A172 (cell line): ENCODE measurements at places on chromosomes 2 and 18. TPM values are rescaled to one million over a fixed set of nuclear protein-coding genes. Genes with fewer than 3 reads are reported as not detected.
A peak's percentile ranks its signal among the peaks of the same experiment; 100 is the strongest.

Gene TNFAIP6
- total RNA-seq: 0.21 and 2.0 TPM in 2 replicates

Gene DARS1
- total RNA-seq: 116 and 134 TPM in 2 replicates

Gene LRRTM4
- 0.12 and 0.36 TPM in 2 replicates for total RNA-seq

DNA sequence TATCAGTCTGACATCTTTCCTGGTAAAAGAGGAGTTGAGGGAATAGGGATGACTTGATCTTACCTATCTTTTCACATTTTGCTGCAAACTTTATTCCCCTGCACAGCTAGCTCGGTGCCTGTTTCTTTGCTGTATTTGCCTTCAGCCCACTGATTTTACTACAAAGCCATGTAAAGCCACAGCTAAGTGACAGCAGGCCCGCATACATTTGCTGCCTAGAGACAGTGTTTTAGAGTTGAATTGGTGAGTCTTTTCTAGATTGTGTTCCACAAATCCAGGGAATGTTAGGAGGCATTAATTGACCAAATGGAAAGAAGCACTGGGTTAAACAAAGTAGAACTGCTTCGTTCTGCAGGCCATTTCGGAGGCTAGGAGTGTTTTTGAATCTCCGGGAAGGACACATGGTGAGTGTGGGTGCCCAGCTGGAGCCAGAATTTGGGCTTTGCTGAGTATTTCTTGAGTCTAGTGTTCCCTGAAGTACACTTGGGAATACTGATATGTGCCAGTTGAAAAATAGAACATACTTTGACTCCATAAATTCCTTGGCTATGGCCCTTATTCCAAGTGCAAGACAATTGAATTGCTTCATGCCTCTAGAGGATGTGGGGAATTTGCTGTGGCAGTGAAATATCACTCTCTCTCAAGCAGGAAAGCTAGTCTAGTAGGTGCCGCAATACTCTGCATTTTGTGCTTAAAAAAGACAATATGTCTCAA, 329.8 kb downstream of the PTPRM start:
- no peak for DNase-seq

DNA sequence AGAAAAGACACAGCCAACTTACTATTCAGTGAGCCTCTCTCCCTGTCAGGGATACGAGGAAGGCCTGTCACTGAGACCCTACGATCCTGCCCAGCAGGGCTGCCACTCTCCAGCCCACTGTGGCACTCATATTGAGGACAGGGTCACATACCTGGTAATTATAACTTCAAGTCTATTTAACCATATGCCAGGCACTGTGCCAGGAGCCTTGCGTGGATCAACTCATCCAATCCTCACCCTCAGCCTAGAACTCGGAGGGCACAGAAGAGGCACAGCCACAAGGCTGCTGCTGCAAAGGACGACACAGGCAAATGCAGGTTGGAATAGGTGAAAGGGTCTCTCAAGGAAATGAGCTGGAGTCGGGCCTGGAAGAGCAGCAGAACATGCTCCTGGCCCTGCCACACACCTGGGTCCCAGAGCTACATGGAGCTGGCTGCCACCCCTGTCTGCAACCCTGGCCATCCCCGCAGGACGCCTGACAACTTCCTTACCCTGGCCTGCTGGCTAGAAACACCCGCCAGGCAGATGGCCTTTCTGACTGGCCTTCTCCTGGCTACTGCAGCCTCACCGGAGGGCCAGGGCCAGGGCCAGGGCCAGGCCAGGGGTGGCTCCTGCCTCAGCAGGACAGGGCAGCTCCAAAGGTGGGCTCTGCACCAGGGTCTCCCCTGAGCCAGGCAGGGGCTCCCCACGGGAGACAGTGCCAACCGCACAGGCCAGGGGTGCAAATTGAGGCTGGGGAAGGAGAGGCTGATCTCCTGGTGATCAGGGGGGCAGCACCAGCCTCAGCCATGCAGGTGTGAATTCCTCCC, 32.1 kb upstream of the SLC66A3 start:
- no peak for DNase-seq

DNA sequence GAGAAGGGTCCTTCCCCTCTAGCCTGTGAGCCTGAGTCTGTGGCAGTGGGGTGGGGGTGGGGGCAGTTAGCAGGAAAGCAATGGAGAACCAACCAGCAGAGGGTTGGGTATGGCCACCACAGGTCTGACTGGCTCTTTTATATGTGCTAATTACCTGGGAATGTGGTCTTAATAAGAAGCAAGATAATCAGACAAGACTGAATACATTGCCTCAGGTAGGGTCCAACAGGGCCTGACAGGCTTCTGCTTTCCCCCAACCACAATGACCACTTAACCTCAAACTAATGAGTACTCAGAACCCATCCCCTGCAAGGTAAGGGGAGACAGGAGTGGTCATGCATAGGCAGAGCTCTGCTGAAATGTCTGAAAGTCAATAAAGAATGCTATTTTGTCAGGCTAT, 39.2 kb upstream of the GALNT1 start:
- no peak for DNase-seq

GRCh38 chr18:26119246-26119645, 14.4 kb upstream of the PSMA8 start:
- no peak for DNase-seq

DNA sequence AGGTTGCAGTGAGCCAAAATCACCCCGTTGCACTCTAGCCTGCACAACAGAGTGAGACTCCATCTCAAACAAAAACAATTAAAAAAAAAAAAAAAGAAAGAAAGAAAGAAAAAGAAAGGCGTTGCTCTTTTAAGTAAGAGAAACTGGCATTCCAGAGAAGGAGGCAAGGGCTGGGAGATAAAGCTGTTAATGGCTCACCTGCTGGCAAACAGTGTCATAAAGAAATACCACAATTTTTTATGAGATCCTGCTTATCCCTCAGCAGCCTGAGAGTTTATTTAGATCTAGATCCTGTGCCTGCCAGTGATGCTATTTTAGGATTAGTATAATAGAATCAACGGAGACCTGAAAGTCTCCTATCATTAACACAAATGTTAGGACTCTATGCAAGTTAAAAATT, 16.3 kb downstream of the SLC19A3 start:
- peak; percentile 19 for DNase-seq

GRCh38 chr2:36809069-36809445, 112.5 kb downstream of the VIT start:
- no peak for DNase-seq

DNA sequence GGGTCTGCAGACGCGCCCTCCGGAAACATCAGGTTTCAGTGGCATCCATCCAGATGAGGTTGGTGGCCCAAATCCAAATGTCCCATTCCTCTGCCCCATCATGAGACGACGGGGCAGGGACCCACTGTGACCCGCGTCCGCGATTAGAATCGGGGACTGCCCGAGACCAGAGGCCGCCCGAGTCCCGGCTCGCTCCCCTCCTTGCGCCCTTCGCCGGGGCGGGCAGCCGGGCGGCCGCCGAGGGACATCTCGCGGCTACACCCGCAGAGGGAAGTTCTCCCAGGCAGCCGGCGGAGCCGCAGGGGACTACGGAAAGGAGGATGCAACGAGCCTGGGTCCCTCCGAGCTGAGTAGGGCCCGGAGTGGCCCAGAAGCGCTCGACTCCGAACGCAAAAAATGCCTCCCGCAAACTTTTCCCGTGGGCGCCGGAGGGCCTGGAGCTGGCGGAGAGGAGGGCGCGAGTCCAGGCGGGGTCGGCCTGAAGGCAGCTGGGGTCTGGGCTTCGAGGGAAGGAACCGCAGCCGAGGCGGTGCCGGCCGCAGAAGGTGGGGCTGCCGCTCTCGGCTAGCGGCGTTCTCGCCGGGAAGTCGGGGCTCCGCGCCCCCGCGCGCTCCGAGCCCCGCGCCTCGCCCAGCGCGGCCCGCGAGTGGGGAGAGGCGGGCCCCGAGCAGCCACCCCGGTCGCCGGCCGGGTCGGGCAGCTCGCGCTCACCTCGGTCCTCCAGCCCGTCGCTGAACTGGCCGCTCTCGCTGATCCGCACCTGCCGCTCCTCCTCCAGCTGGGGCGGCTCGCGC, 580 bp downstream of the TMEM163 start:
- no peak for DNase-seq

GRCh38 chr2:86036669-86037138, 69.0 kb downstream of the POLR1A start:
- DNase-seq: no peak
